ENCODE measurements at places on chromosomes 7 and 10. TPM values are rescaled to one million over a fixed set of nuclear protein-coding genes. Genes with fewer than 3 reads are reported as not detected.

Gene LIPM
- not detected for total RNA-seq

GRCh38 chr7:3923307-3923918 lies 622.4 kb downstream of the SDK1 start:
- peaks cover 3% of the 10 kb centered on the region for H3K4me1 ChIP-seq
- no peak overlapping the region for H3K4me3 ChIP-seq
- no peak for DNase-seq
- H3K27ac ChIP-seq, result no peak overlapping the region

- H3K4me3 ChIP-seq, result peak overlapping the region; percentile 64
- no peak for DNase-seq
- no peaks in the 10 kb centered on the region for H3K27me3 ChIP-seq
- peak overlapping the region; percentile 48 for H3K27ac ChIP-seq
- H3K4me1 ChIP-seq, result peaks cover 8% of the 10 kb centered on the region
These were observed 164.4 kb downstream of the GLRX3 start for GRCh38 chr10:130300608-130301020.

Gene ELMO1
- total RNA-seq, result 100 TPM

Gene SLC29A4
- total RNA-seq, result 0.88 TPM

DNA sequence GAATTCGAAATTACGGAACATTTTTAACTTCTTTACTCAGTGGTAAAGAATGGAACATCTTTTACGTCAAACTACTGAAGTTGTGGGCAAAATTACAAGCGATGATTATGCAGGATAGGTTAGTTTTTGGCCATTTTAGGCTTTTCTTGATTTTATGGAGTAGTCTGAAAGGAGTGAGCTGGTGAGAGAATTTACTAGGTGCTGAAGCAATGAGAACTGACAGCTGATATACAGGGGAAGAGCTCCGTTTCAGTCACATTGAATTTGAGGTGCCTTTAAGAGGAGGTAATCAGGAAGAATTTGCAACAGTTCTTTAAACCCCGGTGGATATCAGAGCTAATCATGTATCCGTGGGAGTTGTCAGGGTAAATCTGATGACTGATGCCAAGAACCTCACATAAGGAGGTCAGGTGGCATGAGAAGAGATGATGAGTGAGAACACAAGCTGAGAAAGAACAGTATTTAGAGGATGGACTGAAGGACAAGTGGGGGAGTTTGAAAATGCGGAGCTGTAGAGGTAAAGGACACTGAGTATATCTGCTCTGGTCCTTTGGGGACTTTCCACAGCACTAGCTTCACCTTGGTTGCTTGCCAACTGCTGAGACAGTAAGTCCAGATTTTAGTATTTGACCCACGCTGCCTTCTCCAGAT lies 104.3 kb downstream of the AHR start:
- peaks cover 41% of the 10 kb centered on the region for H3K4me1 ChIP-seq
- H3K36me3 ChIP-seq, result peaks cover 3% of the 10 kb centered on the region
- DNase-seq, result no peak

DNA sequence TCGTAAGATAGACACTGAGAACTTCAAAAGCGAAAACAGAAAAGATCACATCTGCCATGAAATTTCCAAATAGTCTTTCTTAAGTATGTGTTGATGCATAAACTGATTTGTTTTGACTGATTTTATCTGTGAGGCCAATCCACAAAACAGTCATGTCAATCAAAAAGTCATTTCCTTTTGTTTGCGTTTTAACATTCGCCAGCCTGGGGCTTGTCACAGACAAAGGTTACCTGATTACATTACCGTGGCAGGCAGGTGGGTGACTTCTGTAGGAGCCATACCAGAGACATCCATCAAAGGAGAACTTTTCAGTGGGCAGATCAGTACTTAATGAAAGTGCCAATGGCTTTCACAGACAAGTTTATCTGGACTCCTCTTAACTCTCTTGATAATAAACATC lies 45.5 kb upstream of the BET1 start:
- H3K4me3 ChIP-seq, result no peak overlapping the region
- no peak overlapping the region for H3K27ac ChIP-seq
- H3K36me3 ChIP-seq, result no peaks in the 10 kb centered on the region
- H3K27me3 ChIP-seq, result peaks cover 18% of the 10 kb centered on the region

DNA sequence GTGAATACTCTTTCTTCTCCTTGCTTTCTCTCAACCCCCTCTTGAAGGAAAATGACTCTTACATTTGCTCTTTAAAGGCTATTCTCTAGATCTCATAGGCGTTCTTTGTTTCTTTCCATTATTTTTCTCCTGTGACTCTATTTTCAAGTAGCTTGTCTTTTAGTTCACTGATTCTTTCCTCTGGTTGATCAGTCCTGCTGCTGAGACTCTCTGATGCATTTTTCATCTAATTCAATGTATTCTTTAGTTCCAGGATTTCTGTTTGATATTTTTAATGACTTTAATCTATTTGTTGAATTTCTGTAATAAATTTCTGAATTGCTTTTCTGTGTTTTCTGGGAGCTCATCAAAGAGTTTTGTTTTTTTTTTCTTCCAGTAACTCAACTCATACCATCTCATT lies 397.7 kb downstream of the CNTNAP2 start:
- H3K36me3 ChIP-seq, result no peaks in the 10 kb centered on the region
- no peak overlapping the region for H3K4me3 ChIP-seq
- DNase-seq, result no peak
- no peaks in the 10 kb centered on the region for H3K4me1 ChIP-seq
- H3K27me3 ChIP-seq, result no peaks in the 10 kb centered on the region

GRCh38 chr7:55778631-55779030 lies 83.9 kb downstream of the SEPTIN14 start:
- no peak overlapping the region for H3K27ac ChIP-seq
- no peaks in the 10 kb centered on the region for H3K27me3 ChIP-seq
- no peaks in the 10 kb centered on the region for H3K36me3 ChIP-seq
- DNase-seq, result no peak

DNA sequence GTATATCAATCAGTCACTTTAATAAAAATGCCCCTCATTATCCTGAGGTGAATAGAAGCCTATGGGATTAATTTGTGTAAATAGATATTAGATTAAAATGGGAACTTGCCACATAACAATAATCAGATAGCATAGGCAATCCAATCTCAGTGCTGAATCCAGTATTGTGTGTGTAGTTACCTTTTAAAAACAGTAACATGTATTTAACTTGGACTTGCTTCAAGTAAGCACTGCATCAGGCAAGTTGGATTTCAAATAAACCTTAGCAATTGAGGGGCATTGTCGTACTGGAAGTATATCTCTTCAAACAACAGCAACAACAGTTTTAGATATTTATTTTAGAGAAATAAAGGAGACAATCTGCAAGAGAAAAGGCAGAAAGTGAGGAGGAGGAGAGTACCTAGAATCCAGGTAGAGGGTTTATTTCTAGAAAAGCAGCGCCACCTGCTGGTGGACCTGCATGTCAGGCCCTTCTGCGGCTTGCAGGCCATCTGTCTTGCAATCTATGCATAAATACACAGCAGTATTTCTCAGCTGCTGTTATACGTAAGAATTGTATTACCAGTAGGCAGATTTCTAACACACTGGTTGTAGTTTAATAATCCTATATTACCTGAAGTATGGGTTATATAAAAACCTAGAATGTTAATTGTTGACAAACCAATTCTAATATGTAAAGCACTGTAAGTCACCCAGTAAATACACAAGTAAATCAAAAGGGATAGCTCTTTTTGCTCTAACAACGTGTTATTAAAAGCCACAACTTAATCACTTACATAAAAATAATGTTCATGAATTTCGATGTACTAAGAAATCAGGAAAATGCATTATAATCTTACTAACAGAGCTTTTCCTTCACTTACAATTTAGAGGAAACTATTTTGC lies 652.8 kb downstream of the KCNMA1 start:
- DNase-seq, result peak; percentile 64
- H3K4me1 ChIP-seq, result no peaks in the 10 kb centered on the region
- no peak overlapping the region for H3K27ac ChIP-seq
- H3K27me3 ChIP-seq, result no peaks in the 10 kb centered on the region

- no peak overlapping the region for H3K4me3 ChIP-seq
- no peak for DNase-seq
- H3K36me3 ChIP-seq, result peaks cover 4% of the 10 kb centered on the region
- H3K27ac ChIP-seq, result no peak overlapping the region
- H3K4me1 ChIP-seq, result peaks cover 16% of the 10 kb centered on the region
These were observed 158.2 kb downstream of the ST7 start for GRCh38 chr7:117111535-117111934.

- peaks cover 32% of the 10 kb centered on the region for H3K27me3 ChIP-seq
- no peak overlapping the region for H3K4me3 ChIP-seq
- no peaks in the 10 kb centered on the region for H3K36me3 ChIP-seq
- DNase-seq, result no peak
- no peaks in the 10 kb centered on the region for H3K4me1 ChIP-seq
- no peak overlapping the region for H3K27ac ChIP-seq
These were observed 60.2 kb downstream of the ADRA2A start for GRCh38 chr10:111137007-111137406.

Measured in activated CD4-positive, alpha-beta memory T cell treated with anti-CD3 and anti-CD28 coated beads, Interleukin-2, amount 10 ng/mL, durations not matched to agents 7 days and 5 days (primary cell).